ENCODE measurements at places on chromosomes 11 and 22. TPM values are rescaled to one million over a fixed set of nuclear protein-coding genes. Genes with fewer than 3 reads are reported as not detected.

- H3K4me3 ChIP-seq = no peak overlapping the region
- H3K27ac ChIP-seq = no peak overlapping the region
- DNase-seq = peak; percentile 55
- peaks cover 8% of the 10 kb centered on the region for H3K36me3 ChIP-seq
- H3K4me1 ChIP-seq = no peaks in the 10 kb centered on the region
- no peaks in the 10 kb centered on the region for H3K27me3 ChIP-seq
These were observed 4.4 kb upstream of the FOXRED2 start for GRCh38 chr22:36510966-36511881.

- H3K4me1 ChIP-seq = peaks cover 2% of the 10 kb centered on the region
- peak within 1 kb of the TSS; percentile 63 for H3K4me3 ChIP-seq
- no peaks in the 10 kb centered on the region for H3K27me3 ChIP-seq
- no peaks in the 10 kb centered on the region for H3K36me3 ChIP-seq
- peak; percentile 55 for DNase-seq
These were observed at the start of gene IFTAP for GRCh38 chr11:36594316-36594989. Gene IFTAP (plus strand): TSS chr11:36594502. CDS start chr11:36610104, 15,602 bp downstream.

GRCh38 chr11:34242037-34242625, 115.7 kb downstream of the ABTB2 start:
- H3K4me3 ChIP-seq = no peak overlapping the region
- H3K27me3 ChIP-seq = no peaks in the 10 kb centered on the region
- H3K36me3 ChIP-seq = no peaks in the 10 kb centered on the region

GRCh38 chr11:74636630-74637184, 44.3 kb downstream of the POLD3 start:
- no peak overlapping the region for H3K4me3 ChIP-seq
- peaks cover 2% of the 10 kb centered on the region for H3K4me1 ChIP-seq
- H3K27me3 ChIP-seq = no peaks in the 10 kb centered on the region
- H3K27ac ChIP-seq = no peak overlapping the region
- DNase-seq = no peak

DNA sequence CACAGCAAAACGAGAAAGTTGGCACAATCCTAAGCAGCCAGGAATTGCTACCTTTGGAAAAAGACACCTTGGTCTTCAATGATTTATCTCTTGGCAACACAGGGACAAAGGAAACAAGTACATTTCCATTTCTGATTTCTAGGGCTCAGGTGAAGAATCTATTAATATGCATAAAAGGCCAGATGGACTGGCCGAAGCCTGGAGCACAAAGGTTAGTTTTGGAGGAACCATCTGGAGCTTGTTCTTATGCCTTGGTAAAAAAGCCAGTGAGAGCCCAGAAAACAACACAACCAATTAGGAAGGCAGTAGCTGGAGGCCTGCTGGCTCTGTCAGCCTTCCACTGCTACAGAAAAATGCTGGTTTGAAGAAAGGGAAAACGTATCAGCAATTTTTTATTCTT, 713.5 kb upstream of the API5 start:
- no peak for DNase-seq
- no peaks in the 10 kb centered on the region for H3K27me3 ChIP-seq
- no peaks in the 10 kb centered on the region for H3K36me3 ChIP-seq
- no peaks in the 10 kb centered on the region for H3K4me1 ChIP-seq
- no peak overlapping the region for H3K4me3 ChIP-seq
- H3K27ac ChIP-seq = no peak overlapping the region

DNA sequence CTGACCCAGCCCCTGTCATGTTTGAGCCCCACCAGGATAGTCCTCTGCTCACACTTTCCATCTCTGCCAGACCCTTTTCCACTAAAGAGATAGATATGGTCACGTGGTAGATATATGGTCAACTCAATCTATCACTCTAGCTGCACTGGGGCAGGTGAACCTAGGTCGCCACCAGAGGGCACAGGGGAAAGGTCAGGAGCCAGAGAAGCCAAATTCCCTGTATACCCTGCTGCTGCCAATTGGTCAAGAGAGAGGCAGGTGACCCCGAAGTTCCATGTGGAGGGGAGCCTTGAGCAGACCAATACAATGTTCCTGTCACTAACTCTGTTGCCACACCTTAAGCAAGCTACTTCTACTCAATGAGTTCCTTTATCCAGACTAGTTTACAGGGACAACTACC, 101.1 kb upstream of the GALNT18 start:
- no peak overlapping the region for H3K4me3 ChIP-seq
- no peaks in the 10 kb centered on the region for H3K27me3 ChIP-seq
- no peak overlapping the region for H3K27ac ChIP-seq
- no peaks in the 10 kb centered on the region for H3K36me3 ChIP-seq
- DNase-seq = no peak

DNA sequence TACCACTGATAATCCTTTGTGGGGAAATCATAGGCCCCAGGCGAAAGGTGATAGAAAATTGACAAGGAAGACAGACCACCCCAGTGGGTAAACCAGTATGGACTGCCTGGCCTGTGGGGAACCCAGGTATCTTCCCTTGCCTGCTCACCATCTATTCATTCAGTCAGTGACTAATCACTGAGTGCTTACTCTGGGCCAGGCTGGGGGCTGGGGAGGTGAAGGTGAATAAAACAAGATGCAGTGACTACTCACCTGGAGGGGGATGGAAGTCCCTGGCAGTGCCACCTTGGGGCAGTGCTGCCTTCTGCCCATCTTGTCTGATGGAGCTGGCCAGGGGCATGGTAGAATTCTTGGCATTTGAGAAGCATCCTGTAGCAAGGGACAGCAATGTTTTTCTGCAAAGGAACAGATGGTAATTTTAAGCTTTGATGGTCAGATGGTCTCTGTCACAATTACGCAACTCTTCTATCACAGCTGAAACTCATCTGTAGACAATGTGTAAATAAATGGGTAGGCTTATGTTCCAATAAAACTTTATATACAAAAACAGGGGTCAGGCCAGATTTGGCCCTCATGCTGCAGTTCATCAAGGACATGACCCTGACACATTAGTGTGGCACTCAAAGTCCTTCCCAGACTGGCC, 4.6 kb downstream of the ISX start:
- H3K27ac ChIP-seq = no peak overlapping the region
- H3K4me3 ChIP-seq = no peak overlapping the region
- H3K36me3 ChIP-seq = no peaks in the 10 kb centered on the region
- DNase-seq = no peak

DNA sequence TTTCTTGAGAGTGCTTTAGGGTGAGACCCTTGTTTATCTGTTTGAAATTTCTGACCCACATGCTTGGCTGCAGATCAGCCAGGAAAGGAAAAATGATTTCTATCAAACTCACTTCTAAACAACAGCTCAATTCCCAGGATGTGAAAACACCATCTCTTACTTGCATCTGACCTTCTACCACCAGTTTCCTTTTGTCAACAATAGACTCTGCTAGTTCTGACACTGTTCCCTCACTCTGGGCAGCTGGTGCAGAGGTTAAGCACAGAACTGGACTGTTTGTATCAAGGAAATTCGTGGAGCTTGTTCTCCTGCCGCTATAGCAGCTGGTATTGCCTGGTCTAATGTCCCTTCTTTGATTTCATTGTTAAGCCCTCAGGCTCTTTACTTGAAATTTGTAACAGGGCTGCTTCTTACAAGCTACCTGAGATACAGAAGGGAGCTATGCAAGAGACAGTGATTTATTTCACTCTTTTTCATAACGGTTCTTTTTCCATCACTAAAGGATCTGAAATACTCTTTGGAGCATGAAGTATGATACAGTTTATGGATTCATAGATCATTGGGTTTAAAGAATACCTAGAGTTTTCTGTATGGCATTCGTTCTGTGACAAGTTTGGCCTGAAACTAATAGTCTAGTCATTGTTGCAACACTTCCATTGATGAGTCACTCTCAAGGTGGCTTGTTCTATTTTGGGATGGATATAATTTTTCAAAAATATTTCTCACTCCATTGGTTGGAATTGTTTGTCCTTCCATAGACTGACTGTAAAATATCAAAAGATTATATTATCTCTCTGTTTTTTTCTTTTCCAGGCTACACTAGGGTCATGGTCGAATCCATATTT, 178.2 kb upstream of the ZC3H12C start:
- no peak overlapping the region for H3K27ac ChIP-seq
- H3K27me3 ChIP-seq = no peaks in the 10 kb centered on the region
- DNase-seq = no peak
- H3K4me3 ChIP-seq = no peak overlapping the region

The MYBPC3 gene
- total RNA-seq = 0.42 TPM

The OR52I1 gene
- not detected for total RNA-seq

The TBX10 gene
- total RNA-seq = not detected

The ARHGAP8 gene
- total RNA-seq = 3.0 TPM

The DEPDC5 gene
- total RNA-seq = 27.1 TPM

Data from aorta (tissue), 5 donors.